LHCN-M2 (cell line): ENCODE measurements at places on chromosomes 16 and 17. TPM values are rescaled to one million over a fixed set of nuclear protein-coding genes. Genes with fewer than 3 reads are reported as not detected.

The SLC5A11 gene
- not detected in 2 replicates for total RNA-seq

The CDH11 gene
- total RNA-seq, result 57.7 and 77.5 TPM in 2 replicates

The FOXC2 gene
- total RNA-seq, result 5.1 and 8.3 TPM in 2 replicates

The CSH1 gene
- not detected in 2 replicates for total RNA-seq

The OTOA gene
- total RNA-seq, result 0.06 TPM in 1 of 2 replicates, not detected in the other

The CACNG4 gene
- not detected in 2 replicates for total RNA-seq

The BBS2 gene
- total RNA-seq, result 27.1 and 37.1 TPM in 2 replicates

The QPRT gene
- total RNA-seq, result 1.1 and 1.7 TPM in 2 replicates

DNA sequence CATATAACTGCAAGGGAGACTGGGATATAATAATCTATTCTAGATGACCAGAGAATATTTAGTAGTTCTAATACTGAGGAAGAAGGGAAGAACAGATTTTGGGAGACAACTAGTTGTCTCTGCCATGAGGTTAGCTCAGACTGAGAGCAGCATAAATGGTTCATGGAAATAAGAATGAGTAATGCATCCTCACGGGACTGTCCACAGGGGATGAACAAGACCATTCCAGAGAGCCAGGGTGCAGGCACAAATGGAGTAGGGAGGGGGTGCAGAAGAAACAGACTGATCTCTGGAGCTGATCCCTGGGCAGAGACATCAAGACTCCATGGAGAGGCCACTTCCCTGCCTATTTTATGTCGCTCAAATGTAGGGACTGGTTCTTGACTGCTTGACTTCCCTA, 30.4 kb downstream of the NLRC5 start:
- DNase-seq, result peak; percentile 26

DNA sequence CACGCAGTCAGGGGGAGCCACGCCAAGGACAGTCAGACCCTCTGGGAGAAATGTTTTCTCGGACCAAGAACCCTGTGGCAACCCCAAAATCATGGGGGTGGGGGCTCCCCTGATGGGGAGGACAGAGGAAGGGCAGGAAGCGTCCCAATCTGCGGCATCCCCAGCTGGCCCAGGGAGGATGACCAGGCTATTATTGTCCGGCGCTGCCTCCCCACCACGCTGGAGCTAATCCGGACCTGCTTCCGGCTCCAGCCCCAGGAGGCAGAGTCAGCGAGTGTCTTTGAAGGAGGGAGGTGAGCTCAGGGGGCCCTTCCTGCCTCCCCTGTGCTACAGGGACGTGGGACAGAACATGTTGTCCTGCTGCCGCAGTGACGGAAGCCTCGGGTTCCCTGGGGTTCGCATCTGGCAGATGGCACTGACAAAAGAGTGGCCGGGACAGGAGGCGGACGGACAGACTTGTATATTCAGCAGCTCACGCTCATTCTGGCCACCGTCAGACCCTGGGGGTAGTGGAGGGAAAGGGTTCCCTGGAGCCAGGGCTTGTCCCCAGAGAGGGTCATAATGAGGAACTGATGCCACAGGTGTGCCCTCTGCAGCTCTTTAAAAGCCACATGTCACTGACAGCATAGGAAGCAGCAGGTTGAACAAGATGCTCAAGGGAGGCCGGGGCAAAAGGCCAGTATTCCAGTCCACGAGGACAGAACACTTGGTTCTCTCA, 54.3 kb upstream of the CDC42EP4 start:
- no peak for DNase-seq

DNA sequence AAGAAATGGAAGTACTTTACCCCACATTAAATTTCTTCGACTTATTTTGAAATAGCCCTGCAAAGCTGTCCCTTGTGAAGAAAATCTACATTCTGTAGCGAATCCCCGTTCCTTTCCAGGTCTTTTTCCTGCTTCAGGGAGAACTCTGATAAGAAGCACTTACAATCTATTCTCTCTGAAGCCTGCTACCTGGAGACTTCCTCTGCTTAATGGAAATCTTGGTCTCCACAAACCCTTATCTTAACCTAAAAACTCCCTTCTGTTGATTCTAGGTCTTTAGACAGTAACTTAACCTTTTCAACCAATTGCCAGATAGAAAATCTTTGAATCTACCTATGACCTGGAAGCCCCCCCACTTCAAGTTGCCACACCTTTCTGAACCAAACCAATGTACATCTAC, 1.6 kb upstream of the CYBC1 start:
- no peak for DNase-seq

DNA sequence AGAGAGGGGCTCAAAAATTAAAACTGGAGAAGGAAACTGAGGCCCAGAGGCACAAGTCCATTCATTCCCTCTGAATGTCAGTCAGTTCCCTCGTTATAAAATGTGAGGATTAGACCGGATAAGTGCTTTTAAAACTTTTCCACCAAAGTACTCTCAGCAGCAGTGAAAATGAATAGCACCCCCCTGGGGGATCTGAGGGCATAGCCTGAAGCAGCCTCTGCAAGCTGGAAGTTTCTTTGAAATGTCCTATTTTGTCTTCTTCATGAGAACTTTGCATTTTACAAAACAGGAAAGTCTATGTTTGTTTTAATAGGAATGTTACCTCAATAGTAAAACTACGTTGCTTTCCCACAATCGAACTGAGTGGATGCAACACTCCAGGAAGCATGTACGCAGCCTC, 273.0 kb downstream of the CEP112 start:
- DNase-seq, result no peak

DNA sequence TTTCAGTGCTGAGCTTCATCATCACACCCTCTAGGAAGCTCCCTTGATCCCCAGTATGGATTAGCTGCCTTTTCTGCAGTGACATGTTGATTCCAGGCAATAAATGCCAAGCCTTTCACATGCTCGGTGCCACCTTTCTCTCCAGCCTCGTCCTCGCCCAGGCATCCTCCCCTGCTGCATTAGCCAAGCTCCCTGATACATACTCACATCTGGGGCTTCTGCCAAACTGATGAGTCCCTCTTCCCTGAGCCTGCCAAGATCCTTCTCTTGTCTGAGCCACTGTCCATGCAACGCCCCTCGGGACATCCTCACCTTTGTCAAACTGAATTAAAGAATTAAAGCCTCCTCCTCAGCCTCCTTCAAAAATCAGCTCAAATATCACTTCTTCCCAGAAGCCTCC, 538.5 kb upstream of the CDH11 start:
- DNase-seq, result no peak

- DNase-seq, result no peak
Observed at GRCh38 chr17:71202449-71202848, 918.4 kb upstream of the SOX9 start.

GRCh38 chr16:28977703-28978662, 3.4 kb downstream of the SPNS1 start:
- no peak for DNase-seq

DNA sequence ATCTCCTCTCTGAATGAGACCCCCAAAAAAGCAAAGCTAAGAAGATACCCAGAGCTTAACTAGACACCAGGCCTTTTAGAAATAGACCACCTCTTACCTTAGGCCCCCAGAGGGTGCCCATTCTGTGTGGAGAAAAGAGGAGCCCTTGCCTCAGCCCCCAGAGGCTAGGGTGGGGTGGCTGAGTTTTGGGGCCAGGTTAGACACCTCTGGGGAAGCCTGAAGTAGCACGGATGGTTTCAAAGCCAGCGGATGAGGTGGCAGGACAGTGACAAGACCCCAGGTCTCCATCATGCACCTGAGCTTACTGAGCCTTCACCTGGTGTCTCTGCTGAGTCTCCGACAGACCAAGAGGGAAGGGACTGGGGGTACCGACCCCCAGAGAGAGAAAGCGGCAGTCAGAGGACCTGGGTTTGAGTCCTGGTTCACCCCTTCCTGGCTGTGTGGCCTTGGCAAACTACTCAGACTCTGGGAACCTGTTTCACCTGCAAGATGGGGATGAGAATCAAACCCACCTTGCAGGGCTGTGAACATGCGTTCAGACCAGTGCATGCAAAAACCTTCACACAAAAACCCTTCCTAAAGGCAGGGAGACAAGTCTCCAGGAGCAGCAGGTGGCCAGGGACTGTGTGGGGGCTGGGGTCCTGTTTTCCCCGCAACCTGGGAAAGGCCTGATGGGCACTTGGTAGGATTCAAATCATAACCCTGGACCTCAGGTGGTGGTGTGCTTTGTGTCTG, 7.7 kb downstream of the SCGB1C2 start:
- no peak for DNase-seq

DNA sequence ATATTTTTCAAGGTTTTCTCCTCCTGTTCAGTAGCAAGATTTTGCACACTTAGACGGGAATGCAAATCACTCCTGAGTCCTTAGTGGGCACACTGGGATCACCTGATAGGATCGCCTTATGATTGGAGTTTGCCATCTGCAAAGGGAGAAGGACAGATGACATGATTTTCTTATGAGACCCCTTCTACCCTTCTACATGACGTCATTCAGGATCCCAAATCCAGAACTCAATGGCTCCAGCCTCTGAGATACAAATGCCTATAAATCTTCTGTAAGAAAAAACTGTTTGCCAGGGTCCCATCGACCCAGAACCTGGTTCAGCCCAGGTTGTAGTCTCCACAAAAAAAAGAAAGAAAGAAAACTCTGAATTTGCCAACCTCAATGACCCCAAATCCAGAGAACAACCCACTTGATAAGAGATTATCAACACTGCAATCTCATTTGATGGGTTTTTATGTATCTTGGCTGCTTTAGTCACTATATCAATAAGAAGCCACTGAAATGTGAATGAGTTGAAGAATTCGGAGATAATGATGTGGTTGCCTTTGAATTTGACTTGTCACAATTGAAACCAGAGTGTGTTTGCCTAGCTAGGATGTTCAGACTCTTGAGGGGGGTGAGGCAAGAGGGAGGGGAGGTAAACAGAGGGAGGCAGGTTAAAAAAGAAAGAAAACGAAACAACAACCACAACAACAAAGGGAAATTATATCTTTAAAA, 6.7 kb downstream of the ZNF423 start:
- DNase-seq, result no peak

- DNase-seq, result no peak
Observed at GRCh38 chr17:79530361-79531105, 80.3 kb downstream of the RBFOX3 start.

GRCh38 chr16:51151435-51151960, 428 bp upstream of the SALL1 start:
- no peak for DNase-seq

- no peak for DNase-seq
Observed at GRCh38 chr17:7133424-7133823, 18.8 kb upstream of the ASGR2 start.

GRCh38 chr16:56787167-56787566, 57.2 kb downstream of the NUP93 start:
- DNase-seq, result no peak

DNA sequence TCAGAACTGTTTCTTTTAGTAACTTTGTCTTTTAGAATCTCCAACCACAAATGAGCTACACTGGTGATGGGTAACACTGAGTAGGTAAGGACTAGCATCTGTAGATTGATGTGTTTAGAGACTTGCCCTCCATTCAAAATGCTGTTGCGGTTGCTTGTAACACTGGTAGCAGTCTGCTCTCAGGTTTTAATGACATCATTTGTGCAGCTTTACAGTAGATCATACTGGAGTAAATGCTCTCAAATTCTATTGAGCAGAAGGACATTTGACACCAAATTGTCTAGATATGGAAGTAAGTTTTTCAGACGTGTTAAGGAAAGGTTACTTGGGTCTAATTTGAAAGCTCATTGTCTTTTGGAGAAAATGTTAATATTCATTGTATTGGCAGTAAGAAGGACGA, 98.8 kb downstream of the NLK start:
- DNase-seq, result no peak

- no peak for DNase-seq
Observed at GRCh38 chr16:85571813-85572619, 41.1 kb upstream of the GSE1 start.

DNA sequence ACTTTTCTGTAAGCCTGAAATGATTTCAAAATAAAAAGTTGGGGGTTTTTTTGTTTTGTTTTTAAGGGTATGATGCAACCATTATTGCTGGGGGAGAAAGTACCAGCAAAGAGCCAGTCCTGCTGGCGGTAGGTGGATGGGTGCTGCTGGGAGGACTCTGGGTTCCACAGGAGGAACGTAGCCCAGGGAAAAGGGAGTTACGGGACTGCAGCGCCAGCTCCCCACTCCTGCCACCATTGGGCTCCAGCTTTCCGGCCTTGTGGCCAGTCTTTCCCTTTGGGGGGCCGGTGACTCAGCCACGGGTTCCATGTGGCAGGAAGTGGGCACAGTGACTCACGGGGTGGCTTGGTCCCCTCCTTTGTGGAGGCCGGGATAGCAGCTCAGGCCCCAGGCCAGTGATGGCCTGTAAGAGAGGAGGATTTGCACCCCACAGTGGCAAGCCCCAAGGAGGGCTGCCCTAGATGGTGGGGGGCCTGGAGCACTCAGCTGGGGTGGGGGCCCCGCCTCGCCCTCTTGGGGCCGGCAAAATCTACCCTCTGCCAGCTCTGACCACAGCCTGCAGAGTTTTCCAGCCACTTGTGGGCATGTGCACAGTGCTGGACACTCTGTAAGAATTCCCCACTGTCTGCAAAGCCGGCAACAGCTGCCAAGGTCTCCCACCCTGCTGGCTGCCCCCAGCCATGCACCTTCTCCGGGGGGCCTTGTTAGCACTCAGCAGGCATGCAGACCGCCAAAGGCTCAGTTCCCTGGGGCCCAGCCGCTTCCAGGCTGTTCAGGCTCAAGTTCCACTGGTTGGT, 30.4 kb downstream of the SOCS3 start:
- DNase-seq, result peak; percentile 97

DNA sequence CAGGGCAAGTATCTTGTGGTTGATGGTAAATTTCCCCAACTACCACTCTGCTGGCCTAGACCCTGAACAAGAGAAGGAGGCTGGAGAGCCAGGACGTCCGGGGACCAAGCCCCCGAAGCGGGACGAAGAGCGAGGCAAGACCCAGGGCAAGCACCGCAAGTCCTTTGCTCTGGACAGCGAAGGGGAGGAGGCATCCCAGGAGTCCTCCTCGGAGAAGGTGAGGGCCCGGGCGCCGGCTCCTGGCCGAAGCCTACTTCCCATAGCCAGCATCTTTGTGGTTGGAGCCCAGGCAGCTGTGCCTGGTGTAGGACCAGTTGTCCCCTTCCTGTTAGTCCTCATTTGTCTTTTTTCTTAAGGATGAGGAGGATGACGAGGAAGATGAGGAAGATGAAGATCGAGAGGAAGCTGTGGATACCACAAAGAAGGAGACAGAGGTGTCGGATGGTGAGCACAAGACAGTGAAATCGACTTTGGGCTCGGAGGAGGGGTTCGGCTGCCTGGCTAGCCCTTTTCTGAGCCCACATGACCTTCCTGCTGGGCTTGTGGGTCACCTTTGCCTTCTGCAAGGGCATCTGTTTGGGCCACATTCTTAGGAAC, 11.8 kb downstream of the SETD1A start:
- no peak for DNase-seq

DNA sequence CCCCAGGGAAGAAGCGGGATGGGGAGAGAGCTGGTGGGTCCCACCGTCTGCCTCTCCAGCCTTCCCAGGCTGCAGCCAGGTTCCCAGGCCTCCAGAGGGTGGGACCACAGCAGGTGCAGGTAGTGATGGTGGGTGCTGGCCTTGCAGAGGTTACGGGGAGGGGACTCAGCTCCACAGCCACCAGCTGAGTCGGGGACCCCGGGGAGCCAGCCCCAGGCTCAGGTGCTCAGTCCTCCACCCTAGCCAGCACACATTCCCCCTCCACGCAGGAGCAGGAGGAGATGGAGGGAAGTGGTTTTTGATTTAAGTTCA, 5.0 kb downstream of the TP53I13 start:
- no peak for DNase-seq

- peak; percentile 99 for DNase-seq
Observed at GRCh38 chr17:82396601-82397435, 21.3 kb upstream of the HEXD start.
